Stimulated activated CD8-positive, alpha-beta memory T cell treated with anti-CD3 and anti-CD28 coated beads, Interleukin-4, amount 100 ng/mL, for 1 hour (primary cell): ENCODE measurements at places on chromosomes 2 and 18.

- DNase-seq = no peak
Observed at GRCh38 chr2:22450831-22451230, 934.1 kb upstream of the KLHL29 start.

- DNase-seq = no peak
Observed at GRCh38 chr2:175597286-175597685, 404.8 kb downstream of the LNPK start.

DNA sequence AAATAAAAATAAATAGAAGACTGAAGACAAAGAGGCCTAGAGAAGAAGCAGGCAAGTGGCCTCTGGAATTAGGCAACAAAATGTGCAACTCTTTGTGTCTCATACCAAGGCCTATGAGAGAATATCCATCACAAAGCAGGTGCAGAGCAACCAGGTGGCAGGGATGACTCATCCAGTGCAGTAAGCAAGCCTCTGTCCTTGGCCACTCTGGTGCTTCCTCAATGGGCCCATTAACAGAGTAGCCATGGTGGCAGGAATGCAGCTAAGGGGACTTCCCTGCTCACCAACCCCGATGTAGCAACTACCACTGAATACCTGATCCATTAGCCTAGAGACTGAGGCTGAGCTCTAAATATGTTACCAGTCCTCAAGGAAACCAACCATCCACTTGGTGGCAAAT, 11.0 kb upstream of the EPG5 start:
- DNase-seq = no peak

DNA sequence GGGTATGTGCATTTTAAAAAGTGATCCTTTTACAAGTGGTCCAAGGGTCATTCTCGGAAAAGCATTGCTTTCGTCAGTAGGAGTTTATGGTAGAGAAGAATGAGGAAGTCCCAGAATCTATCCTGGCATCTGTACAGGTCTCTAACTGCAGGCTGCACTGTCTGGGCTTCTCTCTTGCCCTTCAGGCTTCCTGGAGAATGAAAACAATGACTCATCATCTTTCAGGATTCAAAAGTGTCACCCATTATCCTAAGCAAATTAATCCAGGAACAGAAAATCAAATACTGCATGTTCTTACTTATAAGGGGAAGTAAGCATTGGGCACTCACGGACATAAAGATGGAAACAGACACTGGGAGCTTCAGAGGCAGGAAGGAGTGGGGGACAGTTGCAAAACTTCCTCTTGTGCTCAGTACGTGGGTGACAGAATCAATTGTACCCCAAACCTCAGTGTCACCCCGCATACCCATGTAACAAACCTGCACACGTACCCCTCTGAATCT, 60.2 kb upstream of the TXNDC2 start:
- no peak for DNase-seq

- DNase-seq = no peak
Observed at GRCh38 chr2:191526091-191526490, 151.8 kb upstream of the NABP1 start.

GRCh38 chr2:7377916-7378569, 460.8 kb downstream of the RNF144A start:
- DNase-seq = no peak

GRCh38 chr2:618005-618404, 59.2 kb downstream of the TMEM18 start:
- no peak for DNase-seq
